ENCODE measurements at places on chromosomes 7 and 10.

GRCh38 chr10:31897506-31897905, 31.1 kb downstream of the ARHGAP12 start:
- no peak for DNase-seq

GRCh38 chr7:75756991-75757676, 14.9 kb downstream of the CCL26 start:
- peak; percentile 72 for DNase-seq

GRCh38 chr7:48806731-48807130, 117.6 kb upstream of the CDC14C start:
- no peak for DNase-seq

GRCh38 chr10:2754943-2755342, 312.4 kb upstream of the PFKP start:
- DNase-seq = no peak

DNA sequence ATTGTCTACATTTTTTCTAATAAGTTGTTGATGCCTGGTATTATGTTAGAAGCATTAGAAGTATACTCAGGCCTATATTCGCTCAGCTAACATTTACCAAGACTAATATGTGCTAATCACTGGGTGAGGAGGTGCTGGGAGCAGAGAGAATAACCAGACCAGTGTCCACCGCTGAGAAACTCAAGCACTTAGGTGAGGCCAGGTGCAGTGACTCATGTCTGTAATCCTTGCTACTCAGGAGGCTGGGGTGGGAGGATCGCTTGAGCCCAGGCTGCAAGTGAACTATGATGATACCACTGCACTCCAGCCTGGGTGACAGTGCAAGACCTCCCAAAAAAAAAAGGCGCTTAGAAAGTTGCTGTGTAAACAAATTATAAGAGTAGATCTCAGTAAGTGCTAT, 182.2 kb upstream of the AOAH start:
- DNase-seq = no peak

- no peak for DNase-seq
These were observed 47.7 kb downstream of the AMZ1 start for GRCh38 chr7:2735744-2736143.

- DNase-seq = peak; percentile 97
These were observed 13.6 kb downstream of the TTYH3 start for GRCh38 chr7:2645274-2645868.

- DNase-seq = no peak
These were observed 37.4 kb downstream of the GOT1 start for GRCh38 chr10:99393036-99393435.

GRCh38 chr10:123718544-123719060, 52.4 kb downstream of the GPR26 start:
- no peak for DNase-seq

DNA sequence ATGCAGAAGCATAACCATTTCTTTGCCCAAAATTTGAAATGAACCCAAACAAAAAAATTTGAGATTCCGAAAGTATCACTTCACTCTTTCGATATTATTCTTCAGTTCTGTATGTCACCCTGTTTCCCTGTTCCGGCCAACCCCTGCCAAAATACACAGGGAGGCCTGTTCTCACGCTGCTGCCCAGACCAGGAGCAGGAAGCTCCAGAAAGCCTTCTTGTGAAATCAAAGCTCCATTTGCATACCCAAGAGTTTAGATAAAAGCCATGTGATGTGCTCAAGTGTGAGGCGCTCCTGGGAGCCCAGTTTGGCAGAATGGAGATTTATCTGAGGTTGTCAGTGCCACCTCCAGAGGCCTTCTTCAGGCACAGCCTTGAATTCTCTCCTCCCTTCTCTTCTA, 236.2 kb downstream of the FGFR2 start:
- DNase-seq = no peak

GRCh38 chr7:35359423-35359822, 105.5 kb upstream of the TBX20 start:
- no peak for DNase-seq

GRCh38 chr10:49620286-49620810, 6.5 kb downstream of the CHAT start:
- no peak for DNase-seq

- no peak for DNase-seq
These were observed 70.8 kb upstream of the ZNF92 start for GRCh38 chr7:65302883-65303282.

DNA sequence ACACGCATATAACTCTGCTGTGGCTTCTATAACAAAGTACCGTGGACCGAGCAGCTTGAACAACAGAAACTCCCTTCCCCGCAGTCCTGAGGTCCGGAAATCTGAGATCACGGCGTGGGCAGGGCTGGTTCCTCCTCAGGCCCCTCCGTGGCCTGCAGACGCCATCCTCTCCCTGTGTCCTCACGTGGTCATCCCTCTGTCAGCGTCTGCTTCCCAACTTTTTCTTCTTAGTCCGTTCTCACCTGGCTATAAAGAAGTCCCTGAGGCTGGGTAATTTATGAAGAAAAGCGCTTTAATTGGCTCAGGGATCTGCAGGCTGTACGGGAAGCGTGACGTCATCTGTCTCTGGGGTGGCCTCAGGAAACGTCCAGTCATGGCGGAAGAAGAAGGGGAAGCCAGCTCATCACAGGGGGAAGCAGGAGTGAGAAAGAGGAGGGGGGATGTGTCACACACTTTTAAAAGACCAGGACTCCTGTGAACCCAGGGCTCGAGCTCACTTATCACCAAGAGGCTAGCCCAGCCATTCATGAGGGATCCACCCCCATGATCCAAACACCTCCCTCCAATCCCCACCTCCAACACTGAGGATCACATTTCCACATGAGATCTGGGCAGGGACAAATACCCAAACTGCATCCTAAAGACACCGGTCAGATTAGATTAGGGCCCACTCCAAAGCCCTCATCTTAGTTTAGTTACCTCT, 91.2 kb upstream of the INSIG1 start:
- DNase-seq = peak; percentile 95

DNA sequence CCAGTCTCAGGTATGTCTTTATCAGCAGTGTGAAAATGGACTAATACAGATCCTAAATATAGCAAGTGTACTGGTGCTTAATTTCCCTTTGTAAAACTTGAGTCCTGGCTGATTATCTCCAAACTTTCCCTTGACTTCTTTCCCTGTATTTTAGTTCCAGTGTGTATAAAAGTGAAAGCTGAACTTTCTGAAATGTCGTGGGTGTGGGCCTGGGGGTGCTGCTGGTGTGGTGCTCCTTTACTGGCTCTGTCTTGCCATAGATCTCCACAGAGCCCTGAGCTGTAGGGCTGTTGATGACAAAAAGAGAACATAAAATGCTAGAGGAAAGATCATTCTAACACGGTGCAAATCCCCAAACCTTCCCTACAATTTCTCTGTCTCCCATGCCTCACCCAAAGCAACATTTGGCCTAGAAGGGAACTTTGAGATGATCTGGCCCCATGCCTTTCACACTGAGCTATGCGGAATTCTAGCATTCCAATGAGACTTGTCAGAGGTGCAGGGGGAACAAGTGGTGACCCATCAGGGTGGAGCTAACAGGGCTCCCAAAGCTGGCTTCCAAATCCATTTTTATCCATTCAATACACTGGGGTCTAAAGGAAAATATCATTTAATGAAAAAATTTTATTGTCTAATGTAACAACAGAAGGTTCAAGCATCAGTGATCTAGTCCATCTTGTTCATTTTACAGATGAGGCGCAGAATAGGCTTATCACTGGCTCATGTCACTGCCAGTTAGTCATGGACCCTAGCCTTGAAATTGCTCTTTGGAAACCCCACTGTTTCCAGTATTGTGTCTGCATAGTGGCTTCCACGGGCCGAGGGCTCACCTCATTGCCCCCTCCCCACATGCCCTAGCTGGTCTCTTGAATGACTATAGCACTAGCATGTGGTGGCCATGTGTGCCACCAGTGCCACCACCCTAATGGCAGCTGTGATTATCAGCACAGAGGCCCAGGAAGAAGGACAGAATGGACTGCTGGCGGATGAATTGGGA, 1000.9 kb downstream of the LRMDA start:
- no peak for DNase-seq

GRCh38 chr7:140673063-140673773, 473 bp downstream of the ADCK2 start:
- DNase-seq = peak; percentile 48

DNA sequence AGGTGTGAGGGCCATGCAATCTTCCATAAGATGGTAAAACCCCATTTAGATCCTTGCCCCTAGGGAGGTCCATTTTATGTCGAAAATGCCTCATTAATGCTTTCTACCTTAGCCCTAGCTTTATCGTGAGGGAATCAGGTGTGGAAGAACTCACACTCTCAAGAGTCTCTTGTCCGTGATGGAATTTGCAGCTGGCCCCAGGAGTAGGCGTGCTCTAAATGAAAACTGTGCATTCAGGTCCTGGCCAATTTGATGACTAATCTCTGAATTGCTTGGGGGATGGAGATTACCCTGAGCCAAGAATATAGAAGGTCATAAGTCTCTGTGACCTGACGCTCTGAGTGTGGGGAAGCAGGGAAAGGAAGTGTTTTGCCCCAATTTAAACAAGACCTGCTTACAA, 6.6 kb downstream of the C10orf90 start:
- DNase-seq = peak; percentile 22

DNA sequence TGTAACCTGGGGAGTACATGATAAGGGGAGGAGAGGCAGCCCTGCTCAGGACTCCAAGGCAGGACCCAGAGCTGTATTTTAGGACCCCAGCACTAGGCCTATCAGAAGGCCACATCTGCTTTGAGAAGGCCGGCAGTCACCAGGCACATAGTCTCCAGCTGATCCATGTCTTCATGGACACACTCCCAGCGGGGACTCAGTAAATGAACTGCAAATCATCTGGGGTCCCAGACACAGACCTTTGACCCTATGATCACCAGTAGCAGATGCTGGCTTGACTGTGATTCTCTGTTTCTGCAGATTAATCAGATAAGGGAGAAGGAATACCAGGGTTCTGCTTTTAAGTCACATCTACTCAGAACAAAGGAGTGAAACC, 341.4 kb upstream of the PODXL start:
- no peak for DNase-seq

- DNase-seq = no peak
These were observed 233.5 kb upstream of the MGMT start for GRCh38 chr10:129233351-129234148.

- no peak for DNase-seq
These were observed 152.6 kb downstream of the JMJD1C start for GRCh38 chr10:63313066-63313717.

DNA sequence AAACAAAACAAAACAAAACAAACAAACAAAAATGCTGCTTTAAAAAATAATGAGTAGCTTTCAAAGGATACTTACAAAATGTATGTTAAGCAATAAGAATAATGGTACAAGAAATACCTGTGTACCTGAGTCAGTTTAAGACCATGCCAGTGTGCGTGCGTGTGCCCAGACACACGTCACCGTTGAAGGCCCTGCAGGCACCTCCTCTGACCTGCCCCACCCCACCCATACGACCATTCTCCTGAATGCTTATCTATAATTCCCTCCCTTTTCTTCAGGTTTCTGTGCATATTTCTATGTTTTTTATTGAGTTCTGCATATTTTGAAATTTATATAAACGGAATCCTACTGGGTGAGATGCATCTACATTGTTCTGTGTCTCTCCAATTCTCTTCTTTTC, 374.2 kb upstream of the KLF6 start:
- DNase-seq = no peak

DNA sequence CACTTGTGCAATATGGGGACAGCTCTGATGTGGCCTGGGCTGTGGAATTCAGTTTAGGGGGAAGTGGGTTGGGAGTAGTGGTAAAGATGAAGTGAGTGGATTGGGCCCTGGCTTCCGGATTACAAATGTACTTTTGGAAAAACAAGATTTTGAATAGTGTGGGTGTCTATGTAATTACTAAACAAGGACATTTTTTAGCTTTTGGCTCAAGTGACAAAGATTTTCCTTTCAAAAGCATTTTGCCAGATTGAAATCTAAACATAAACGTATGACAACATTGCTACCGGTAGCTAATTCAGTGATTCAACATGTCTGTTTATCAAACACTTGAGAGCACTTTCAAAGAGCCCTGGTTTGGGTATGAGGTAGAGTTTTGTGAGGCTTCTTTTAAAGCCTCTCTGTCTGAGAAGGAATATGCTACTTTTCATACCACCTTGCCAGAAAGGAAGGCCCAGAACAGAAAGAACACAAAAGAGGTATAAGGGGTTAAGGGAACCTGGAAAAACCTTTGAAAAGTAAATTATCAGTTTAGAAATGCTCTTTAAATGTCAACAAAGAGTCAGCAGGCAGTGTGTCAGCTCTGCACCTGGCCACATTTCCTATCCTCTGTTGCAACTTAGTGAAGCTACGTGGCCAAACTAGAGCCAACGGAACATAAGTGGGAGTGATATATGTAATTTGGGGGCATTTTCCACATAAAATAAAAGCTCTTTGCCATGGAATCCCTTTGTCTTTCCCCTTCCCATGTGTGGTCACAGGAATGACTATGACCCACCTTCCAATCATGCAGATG, 516.1 kb downstream of the NRG3 start:
- DNase-seq = no peak

GRCh38 chr10:42755028-42755451, 27.6 kb upstream of the BMS1 start:
- DNase-seq = no peak

DNA sequence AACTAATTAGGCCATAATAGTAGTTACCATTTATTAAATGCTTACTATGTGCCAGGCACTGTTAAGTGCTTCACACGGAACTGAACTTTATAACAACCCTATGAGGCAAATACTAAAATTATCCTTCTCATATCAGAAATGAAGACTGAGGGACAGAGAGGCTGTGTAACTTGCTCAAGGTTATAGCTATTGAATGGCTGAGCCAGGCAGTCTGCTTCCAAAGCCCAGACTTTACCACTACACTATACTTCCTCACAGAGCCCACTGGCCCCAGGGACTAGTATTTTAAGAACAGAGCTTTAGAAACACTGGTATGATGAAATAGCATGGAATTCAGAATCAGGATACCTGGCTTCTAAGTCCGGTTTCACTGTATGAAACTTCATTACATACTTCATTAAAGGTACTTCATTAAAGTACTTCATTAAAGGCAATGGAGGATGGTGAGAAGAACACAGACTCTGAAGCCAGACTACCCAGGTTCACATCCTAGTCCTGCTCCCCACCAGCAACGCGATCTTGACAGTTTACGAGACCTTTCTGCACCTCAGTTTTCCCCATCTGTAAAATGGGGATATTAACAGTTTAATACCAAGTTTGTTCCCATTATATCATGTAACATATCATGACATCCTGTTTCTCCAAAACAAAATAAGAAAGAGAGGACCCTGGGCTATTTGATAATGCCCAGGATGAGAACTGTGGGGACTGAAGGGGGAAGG, 19.6 kb downstream of the ANXA11 start:
- DNase-seq = peak; percentile 68

DNA sequence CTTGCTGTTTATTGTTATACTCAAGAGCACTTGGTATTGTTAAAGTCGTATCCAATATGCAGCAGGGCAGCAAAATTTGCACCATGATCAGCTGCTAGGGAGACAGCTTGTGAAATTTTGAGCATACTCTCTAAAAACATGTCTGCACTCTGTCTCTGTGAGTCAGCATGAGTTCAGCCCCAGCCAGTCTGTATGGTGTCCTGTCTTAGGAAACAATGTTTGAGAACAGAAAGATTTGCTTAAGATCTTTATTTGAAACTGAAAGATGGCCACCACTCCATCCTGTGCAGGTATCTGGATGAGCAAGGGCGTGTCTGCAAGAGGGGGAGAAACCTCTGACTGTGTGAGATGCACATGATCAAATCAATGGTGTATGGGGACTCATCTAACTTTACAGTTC, 97.1 kb downstream of the GNAI1 start:
- no peak for DNase-seq

Data from NB4 (cell line).